ENCODE measurements at places on chromosomes 7 and 10. TPM values are rescaled to one million over a fixed set of nuclear protein-coding genes. Genes with fewer than 3 reads are reported as not detected.

OPN4 gene
- total RNA-seq, result not detected

CRHR2 gene
- total RNA-seq, result not detected

HOXA2 gene
- 3.2 TPM for total RNA-seq

APBB1IP gene
- 1.9 TPM for total RNA-seq

GRCh38 chr7:107826451-107826850 lies 23.4 kb upstream of the SLC26A3 start:
- no peaks in the 10 kb centered on the region for H3K36me3 ChIP-seq
- no peak for DNase-seq
- peaks cover 27% of the 10 kb centered on the region for H3K27me3 ChIP-seq
- H3K27ac ChIP-seq, result no peak overlapping the region
- H3K4me3 ChIP-seq, result no peak overlapping the region
- no peaks in the 10 kb centered on the region for H3K4me1 ChIP-seq

PRKCQ gene
- 0.73 TPM for total RNA-seq

GRCh38 chr10:61166489-61166888 lies 222.5 kb upstream of the RHOBTB1 start:
- no peak overlapping the region for H3K27ac ChIP-seq
- DNase-seq, result no peak
- H3K27me3 ChIP-seq, result no peaks in the 10 kb centered on the region

TAS2R41 gene
- total RNA-seq, result not detected

- H3K36me3 ChIP-seq, result no peaks in the 10 kb centered on the region
- H3K27me3 ChIP-seq, result no peaks in the 10 kb centered on the region
- H3K4me3 ChIP-seq, result no peak overlapping the region
- no peak overlapping the region for H3K27ac ChIP-seq
- no peak for DNase-seq
- no peaks in the 10 kb centered on the region for H3K4me1 ChIP-seq
Measured at GRCh38 chr10:58348571-58349033, 13.8 kb downstream of the UBE2D1 start.

GRCh38 chr7:38520741-38521140 lies 110.4 kb downstream of the AMPH start:
- peaks cover 48% of the 10 kb centered on the region for H3K27me3 ChIP-seq
- H3K4me1 ChIP-seq, result no peaks in the 10 kb centered on the region
- no peak for DNase-seq
- no peaks in the 10 kb centered on the region for H3K36me3 ChIP-seq

DNA sequence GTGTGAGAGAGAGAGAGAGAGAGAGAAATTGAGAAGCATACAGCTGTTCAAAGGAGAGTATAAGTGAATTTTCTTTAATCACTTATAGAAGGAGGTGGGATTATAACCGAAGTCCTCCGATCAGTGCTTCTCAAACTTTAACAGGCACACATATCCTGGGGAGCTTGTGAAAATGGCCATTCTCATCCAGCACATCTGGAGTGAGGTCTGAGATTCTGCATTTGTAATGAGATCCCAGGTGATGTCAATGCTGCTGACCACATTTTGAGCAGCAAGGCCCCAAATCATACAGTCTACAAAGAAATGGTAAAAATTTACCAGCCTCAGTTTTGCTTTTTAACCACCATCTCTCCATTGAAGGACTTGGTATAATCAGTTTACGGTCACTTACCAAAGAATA lies 219.0 kb downstream of the PTEN start:
- no peaks in the 10 kb centered on the region for H3K27me3 ChIP-seq
- H3K4me3 ChIP-seq, result no peak overlapping the region
- no peak for DNase-seq
- H3K36me3 ChIP-seq, result no peaks in the 10 kb centered on the region

DNA sequence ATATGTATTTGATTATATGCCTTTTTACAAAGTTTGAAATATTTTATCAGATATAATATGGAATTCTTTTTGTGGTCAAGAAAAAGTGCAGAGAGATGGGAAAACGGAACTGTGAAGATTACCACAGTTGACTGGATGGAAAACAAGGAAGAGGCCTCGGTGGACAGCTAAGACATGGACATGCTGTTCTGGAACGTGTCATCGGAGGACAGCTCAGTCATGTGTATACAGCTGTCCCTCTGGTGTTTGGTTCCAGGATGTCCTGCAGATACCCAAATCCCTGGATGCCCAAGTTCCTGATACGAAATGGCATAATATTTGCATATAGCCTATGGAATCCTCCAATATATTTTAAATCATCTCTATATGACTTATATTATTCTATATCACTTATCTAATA lies 49.4 kb downstream of the TRIL start:
- H3K36me3 ChIP-seq, result no peaks in the 10 kb centered on the region
- H3K27me3 ChIP-seq, result no peaks in the 10 kb centered on the region
- no peak for DNase-seq
- no peak overlapping the region for H3K4me3 ChIP-seq
- peaks cover 9% of the 10 kb centered on the region for H3K4me1 ChIP-seq
- no peak overlapping the region for H3K27ac ChIP-seq

DNA sequence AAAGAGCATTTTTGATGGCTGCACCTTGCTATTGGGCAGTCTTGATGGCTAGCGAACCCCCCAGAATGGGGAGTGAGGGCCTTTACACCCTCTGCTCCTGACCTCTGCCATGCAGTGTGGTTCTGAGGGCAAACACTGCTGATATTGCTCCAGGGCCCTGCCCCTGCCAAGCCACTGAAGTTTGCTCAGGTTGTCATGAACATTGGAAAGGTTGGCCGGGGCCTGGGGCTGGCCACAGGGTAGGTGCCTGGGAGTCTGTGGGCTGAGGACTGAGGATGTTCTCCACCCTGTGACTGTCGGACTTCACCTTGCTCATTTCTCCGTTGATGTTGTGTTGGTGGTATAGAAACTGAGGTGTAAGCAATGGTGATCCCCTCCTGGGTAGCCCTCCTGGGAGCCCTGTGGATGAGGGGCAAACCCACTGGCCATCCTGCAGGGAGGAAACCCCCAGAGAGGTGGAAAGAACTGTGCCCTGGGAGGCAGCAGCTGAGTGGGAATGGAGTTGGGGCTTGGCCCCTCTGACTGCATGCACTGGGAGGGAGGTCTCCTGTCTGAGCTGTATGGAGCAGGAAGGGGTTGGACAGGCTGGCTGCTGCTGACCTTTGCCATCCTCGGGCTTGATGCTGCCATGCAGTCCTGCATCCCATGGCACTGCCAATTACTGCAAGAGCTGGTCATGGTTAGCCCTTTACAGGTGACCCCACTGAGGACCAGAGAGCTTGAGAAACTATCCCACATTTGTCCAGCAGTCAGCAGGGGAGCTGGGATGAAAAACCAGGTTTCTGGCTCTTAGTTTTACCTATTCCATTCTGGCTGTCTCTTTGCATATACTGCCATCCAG lies 77.1 kb downstream of the SH2D4B start:
- H3K4me3 ChIP-seq, result no peak overlapping the region
- no peaks in the 10 kb centered on the region for H3K4me1 ChIP-seq
- no peaks in the 10 kb centered on the region for H3K36me3 ChIP-seq
- peaks cover 84% of the 10 kb centered on the region for H3K27me3 ChIP-seq
- DNase-seq, result no peak

H2BK1 gene
- total RNA-seq, result not detected

Data from Calu3 (cell line).